ENCODE measurements at places on chromosomes 4 and X. TPM values are rescaled to one million over a fixed set of nuclear protein-coding genes. Genes with fewer than 3 reads are reported as not detected.
A peak's percentile ranks its signal among the peaks of the same experiment; 100 is the strongest.

DNA sequence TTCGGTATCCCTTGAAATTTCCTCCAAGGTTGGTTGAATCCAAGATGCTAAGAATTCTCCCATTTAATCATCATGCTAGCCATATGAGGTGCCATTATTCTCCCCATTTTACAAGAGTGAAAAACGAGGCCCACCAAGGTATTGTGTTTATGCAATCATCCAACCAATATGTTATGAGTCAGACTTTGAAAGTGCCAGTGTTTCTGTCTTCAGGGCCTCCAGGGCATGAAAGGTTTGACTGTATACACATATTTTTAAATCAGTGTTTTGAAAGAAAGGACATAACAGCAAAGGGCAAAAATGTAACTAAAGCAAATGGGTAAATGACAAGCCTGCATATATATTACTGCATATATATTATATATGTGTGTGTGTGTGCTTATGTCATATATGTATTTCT lies 541.2 kb upstream of the SMIM31 start:
- DNase-seq: no peak

The CD38 gene
- not detected for total RNA-seq

The MAOA gene
- 0.74 TPM for total RNA-seq

DNA sequence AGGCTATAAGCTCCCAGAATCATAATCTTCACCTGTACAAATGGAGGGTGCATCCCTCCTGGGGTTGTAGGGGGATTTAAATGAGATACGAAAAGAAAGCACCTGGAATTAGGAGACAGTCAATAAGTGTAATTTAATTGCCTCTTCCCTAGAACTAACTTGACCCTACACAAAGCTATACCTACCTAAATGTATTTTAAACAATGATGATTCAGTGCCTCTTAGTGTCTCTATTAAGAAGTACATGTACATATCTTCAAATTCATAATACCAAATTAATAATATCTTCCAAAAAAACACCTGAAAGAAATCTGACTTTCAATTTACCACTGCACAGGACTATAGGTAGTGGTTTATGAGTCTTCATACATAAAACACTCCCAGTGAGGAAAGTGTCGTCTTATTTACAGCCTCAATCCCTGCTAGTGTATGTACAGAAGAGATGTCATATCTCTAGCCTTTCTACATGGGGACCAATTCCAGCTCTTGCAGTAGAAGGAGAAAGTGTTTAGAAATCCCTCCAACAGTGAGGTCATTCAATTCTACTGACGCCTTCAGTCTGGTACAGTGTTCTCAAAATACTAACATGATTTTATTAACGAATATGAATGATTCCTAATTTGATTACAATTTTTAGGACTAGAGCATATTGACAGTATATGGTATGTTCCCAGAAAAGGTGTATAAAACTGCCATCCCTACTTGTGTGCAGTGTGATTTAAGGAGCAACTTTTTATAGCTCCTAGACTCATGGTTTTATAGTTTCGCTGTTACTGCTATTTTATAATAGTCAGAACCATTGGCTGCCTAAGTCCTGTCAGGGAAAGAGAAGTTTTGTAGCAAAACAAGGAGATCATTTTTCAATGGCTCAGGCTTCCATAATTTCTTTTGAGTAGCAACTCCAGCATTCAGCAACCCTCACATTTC lies 282.7 kb downstream of the UNC5C start:
- no peak for DNase-seq

The GAGE12H gene
- total RNA-seq: not detected

The TSPAN7 gene
- total RNA-seq: 0.91 TPM

- DNase-seq: no peak
Measured at GRCh38 chr4:87532907-87533306, 3.7 kb upstream of the SPARCL1 start.

The CXCL3 gene
- total RNA-seq: 4.3 TPM

DNA sequence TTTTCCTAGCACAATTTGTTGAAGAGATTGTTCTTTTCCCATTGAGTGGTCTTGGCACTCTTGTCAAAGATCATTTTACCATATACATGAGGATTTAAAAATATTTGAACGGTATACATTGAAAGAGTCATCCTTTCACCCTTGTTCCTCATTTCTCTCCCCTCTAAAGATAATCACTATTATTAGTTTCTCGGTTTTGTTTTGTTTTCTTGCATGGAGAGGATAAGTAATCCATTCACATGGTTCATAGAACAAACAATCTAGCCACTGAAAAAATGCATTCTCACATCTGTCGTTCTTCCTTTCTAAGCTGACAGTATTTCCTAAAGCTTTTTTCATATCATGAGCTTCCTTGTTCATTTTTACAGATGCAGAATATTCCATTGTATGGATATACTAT lies 39.2 kb upstream of the MSMO1 start:
- DNase-seq: no peak

DNA sequence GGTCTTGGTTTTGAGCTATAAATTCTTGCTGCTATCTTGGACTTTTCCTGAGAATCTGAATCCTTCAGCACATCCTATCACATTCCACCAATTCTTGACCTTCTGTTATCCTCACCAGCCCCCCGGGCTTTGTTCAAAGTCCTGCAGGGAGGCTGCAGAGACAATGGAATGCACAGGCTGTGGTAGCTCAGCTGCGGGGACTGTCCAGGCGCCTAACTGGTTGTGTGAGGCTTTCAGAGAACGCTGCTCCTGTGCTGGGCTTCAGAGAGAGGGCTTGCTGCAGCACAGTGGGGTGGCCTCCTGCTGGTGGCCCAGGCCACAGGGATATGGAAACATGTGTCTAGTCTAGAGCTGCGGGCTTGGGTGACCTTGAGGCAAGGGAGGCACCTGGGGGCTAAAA lies 196.3 kb upstream of the GATB start:
- DNase-seq: peak; percentile 90

The PCSK1N gene
- total RNA-seq: 24.1 TPM

- no peak for DNase-seq
Measured at GRCh38 chrX:154815274-154815818, 10.1 kb upstream of the MPP1 start.

DNA sequence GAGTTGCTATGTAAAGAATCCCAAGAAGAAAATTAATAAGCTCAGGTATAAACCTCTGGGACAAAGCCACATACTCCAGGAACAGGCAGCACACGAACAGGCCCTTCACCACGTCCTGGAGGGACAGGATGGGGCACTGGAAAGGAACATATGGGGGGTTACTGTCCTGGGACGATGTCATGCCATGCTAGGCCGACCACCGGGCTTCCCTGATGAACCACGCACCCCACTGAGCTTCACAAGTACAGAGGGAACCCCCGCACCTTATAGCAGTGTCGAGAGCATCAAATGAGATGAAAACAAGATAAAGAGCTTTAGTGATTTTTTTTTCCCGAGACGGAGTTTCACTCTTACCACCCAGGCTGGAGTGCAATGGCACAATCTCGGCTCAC lies 19.1 kb downstream of the NOP14 start:
- DNase-seq: no peak

The TLR1 gene
- not detected for total RNA-seq

GRCh38 chrX:143472347-143472938 lies 44.8 kb downstream of the SPANXN3 start:
- DNase-seq: no peak

- DNase-seq: no peak
Measured at GRCh38 chr4:42607011-42607726, 49.7 kb downstream of the ATP8A1 start.

DNA sequence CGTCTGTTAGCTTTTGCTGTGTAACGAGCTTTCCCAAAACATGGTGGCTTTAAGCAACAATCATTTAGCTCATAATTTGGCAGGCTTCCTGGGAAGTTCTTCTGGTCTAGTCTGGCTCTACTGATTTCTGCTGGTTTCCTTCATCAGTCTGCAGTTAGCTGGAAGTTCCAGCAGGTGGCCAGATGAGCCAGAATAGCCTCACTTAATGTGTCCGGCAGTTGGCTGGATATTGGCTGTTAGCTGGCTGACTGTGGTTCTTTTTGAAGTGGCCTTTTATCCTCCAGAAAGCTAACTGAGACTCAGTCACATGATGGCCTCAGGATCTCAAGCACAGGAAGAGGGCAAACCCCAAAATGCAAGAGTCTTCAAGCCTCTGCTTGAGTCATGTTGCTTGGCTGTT lies 34.9 kb downstream of the FTHL17 start:
- DNase-seq: peak; percentile 38

The PCDH11X gene
- total RNA-seq: 0.07 TPM

The PF4V1 gene
- total RNA-seq: not detected

- no peak for DNase-seq
Measured at GRCh38 chrX:12910423-12911121, 4.2 kb downstream of the TLR8 start.

DNA sequence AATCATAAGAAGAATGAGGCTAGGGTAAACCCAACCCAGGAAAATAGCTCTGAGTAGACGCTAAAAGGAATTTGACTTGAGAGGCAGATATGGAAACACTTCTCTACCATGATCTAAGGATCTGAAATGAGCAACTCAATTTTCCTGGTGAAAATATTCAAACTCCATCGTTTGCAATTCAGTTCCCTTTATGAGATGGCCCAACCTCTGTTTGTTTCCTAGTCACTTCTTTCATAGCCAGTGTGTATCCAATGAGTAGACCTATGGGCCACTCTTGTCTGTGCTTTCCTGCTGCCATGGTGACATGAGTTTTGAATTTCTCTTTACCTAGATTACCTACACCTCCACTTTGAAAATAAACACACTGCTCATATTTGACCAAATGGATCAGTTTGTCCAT lies 176.2 kb upstream of the GPRIN3 start:
- DNase-seq: no peak

The RHOXF1 gene
- total RNA-seq: not detected

DNA sequence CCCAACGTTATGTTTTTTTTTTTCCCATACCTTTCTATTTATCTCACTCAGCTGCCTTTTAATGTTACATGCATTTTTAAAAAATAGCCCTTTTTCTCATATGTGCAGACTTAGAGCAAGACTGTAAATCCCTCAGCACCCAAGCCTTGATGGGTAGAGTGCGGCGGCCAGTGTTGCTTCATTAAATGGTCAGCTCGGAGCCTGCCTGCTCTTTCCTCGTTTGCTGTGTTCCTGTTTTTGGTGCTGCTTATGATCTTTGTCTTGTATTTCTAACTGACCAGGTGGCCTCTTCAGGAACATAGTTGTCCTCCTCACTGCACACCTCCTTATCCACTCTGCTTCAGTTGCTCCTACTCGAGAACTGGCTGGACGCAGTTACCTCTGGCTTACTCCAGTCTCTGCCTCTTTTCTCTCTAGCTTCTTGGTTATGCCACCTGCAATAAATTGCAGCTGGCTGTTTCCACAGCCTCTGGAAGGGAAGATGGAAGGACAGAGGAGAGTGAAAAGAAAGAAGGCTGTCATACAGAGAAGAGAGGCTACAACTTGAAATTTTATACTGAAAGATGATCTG lies 10.7 kb downstream of the RBPJ start:
- DNase-seq: no peak

Data from Caco-2 (cell line).